ENCODE measurements at places on chromosomes 6 and 20. TPM values are rescaled to one million over a fixed set of nuclear protein-coding genes. Genes with fewer than 3 reads are reported as not detected.

- H3K4me1 ChIP-seq = no peaks in the 10 kb centered on the region
- no peak for DNase-seq
- H3K36me3 ChIP-seq = peaks cover 9% of the 10 kb centered on the region
- no peak overlapping the region for H3K4me3 ChIP-seq
- no peaks in the 10 kb centered on the region for H3K27me3 ChIP-seq
- H3K27ac ChIP-seq = no peak overlapping the region
Observed at GRCh38 chr6:99446076-99446475, 21.0 kb upstream of the PNISR start.

GRCh38 chr20:39563349-39563748 lies 601.2 kb downstream of the DHX35 start:
- H3K4me3 ChIP-seq = no peak overlapping the region
- DNase-seq = no peak
- no peaks in the 10 kb centered on the region for H3K4me1 ChIP-seq

GRCh38 chr6:154954347-154954746 lies 40.8 kb upstream of the TIAM2 start:
- no peaks in the 10 kb centered on the region for H3K27me3 ChIP-seq
- no peak for DNase-seq
- no peaks in the 10 kb centered on the region for H3K4me1 ChIP-seq
- no peak overlapping the region for H3K4me3 ChIP-seq

DNA sequence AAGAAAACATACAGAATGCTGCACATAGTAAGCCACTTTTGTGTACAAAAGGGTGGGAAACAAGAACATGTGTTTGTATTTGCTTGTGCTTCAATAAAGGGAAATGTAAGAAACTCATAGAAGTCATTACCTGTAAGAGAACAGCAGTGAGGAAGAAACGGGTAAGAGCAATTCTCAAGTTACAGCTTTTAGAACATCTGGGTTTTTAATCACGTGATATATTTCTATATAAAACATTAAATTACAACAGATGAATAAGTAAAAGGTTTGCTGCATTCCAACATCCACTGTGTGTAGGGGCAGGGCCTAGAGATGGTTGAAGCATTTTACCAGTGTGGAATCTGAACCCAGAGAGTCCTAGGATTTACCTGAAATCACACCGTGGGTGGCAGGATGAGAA lies 36.6 kb upstream of the FAM50B start:
- no peak overlapping the region for H3K27ac ChIP-seq
- no peak overlapping the region for H3K4me3 ChIP-seq
- H3K27me3 ChIP-seq = no peaks in the 10 kb centered on the region
- no peak for DNase-seq
- peaks cover 3% of the 10 kb centered on the region for H3K4me1 ChIP-seq

DNA sequence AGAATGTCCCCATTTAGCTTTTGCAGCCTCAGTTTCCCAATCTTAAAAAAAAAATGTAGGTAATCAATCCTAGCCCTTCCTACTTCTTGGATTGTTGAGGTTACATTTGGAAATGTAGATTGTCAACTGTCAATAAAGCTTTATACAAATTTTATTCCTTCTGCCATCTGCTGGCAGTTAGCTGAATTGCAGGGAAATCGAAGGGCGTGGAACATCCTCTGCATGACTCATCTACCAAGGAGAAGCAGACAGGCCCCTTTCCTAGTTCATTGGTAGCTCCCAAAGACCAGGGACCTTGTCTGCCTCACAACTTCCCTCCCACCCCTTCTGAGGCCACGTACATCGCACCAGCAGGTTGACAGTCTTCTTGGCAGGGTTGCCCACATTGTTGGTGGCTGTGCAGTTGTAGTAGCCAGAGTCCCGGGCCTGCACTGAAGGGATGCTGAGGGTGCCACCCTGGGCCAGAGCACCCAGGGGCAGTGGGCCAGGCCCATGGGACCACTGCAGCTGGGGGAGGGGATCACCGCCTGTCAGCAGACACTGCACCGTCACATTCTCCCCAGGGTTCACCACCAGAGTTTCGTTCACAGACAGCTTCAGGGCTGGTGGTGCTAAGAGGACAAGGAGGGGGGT lies 43.6 kb downstream of the MDGA1 start:
- H3K36me3 ChIP-seq = no peaks in the 10 kb centered on the region
- no peak overlapping the region for H3K4me3 ChIP-seq
- H3K27me3 ChIP-seq = peaks cover 4% of the 10 kb centered on the region
- peaks cover 6% of the 10 kb centered on the region for H3K4me1 ChIP-seq

DNA sequence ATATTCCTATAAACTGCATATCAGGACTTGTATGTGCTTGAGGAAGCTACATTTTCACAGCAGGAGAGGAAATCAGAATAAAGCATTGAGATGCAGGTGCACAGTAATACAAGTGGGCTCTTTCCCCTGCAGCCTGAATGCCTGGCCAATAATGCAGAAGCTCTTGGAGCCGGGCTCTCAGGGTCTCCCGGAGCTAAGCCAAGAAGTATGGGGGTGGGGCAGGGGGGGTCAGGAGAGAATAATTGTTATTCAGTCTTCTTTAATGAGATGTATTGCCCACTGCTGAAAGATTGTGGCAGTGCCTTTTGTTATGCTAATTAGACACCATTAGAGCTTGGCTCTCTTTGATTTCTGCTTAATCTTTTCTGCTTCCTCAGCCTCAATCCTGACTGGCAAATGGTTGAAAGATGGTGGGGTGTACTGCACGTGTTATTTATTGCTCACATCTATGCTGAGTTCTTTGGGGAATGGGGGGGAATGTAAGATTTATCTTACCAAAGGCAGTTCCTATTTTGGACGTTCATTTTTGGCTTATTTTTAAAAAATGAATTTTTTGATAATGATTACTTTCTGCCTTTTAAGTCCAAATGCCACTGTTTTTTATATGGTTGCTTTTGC lies 407.6 kb upstream of the SOX4 start:
- no peak overlapping the region for H3K4me3 ChIP-seq
- no peak for DNase-seq
- no peaks in the 10 kb centered on the region for H3K27me3 ChIP-seq
- no peaks in the 10 kb centered on the region for H3K36me3 ChIP-seq

DNA sequence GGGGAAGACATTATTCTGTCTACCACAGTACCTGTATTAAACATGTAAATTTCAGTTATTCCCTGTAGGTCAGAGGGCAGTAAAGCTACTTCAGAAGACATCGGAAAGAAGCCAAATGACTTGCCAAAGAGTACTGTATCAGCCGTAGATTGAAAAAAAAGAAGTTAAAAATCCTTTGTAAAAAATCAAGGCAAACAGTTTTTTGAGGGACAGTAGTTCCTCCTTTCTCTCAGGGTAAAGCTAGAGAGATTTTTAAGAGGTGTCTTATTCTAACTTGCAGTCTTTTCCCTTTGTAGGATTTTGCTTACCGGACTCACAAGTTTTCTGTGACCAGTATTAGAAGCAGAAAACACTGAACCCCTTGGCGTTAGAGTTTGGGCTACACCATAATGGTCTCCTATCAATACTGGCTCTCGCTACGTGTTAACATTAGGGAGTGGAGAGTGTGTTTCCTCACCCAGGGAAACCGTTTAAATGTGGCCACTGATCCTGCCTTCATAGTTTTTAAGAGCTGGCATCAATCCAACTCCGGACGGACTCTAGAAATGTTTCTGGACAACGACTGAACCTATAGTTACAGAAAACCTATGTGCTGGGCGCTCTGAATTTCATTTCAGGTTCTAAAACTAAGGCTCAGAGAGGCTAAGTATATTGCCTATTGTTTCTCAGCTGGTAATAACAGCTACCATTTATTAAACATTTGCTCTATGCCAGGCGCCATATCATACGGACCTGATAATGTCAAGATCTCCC lies 1.3 kb upstream of the ASXL1 start:
- H3K27me3 ChIP-seq = no peaks in the 10 kb centered on the region
- peaks cover 27% of the 10 kb centered on the region for H3K4me1 ChIP-seq
- DNase-seq = no peak
- peak overlapping the region; percentile 95 for H3K27ac ChIP-seq

Gene VSX1
- total RNA-seq = not detected

Gene DNMT3B
- 0.19 TPM for total RNA-seq

GRCh38 chr6:32109114-32109764 lies at the start of gene TNXB:
Gene TNXB, minus strand, starts transcription at chr6:32109338. Its CDS starts 11,140 bp downstream, at chr6:32098198.
- peak; percentile 60 for DNase-seq
- H3K36me3 ChIP-seq = peaks cover 2% of the 10 kb centered on the region
- no peaks in the 10 kb centered on the region for H3K27me3 ChIP-seq
- peaks cover 80% of the 10 kb centered on the region for H3K4me1 ChIP-seq

DNA sequence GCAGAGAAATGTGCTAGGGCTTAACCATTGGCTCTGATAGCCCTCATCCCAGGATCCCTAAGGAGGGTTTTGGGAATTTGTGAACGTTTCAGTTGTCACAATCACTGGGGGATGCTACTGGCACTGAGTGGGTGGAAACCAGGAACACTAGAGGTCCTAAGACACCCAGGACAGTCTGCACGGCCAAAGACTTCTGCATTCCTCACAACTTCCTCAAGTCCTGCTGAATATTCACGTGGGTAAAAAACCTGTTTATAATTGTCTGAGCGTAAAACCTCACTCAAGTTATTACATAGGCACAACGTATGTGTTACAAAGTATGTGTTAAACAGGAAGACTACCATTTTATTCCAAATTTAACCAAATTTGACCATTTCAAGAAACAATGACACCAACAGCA lies 52.4 kb downstream of the GMDS start:
- H3K27me3 ChIP-seq = no peaks in the 10 kb centered on the region
- DNase-seq = no peak
- H3K4me3 ChIP-seq = no peak overlapping the region
- H3K27ac ChIP-seq = no peak overlapping the region
- H3K4me1 ChIP-seq = peaks cover 21% of the 10 kb centered on the region

DNA sequence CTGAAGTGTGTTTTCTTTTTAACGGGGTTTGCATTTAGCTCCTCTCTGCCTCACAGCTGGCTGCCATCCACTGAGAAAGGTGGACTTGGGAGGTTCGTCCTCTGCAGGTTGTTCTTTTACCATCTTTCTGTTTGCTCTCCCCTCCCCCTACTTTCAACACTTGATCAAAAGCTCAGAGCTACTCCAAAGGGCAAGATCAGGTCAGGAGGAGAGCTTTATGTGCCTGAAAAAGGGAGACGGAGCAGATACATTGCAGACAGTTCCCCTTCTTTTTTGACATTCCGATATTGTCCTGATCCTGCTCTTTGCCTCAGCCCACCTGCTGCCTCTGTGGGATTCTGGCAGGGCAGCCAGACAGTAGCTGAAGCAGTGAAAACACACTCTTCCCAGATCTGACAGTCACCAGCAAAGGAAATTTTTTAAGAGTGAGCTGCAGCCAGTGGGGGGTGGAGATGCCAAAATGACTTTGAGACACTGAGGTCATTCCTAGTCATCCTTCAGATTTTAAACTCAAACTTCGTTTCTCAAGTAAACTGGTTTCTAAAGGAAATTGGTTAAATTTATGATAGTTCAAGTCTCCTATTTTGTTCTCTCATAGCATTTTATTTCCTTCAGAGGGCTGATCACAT lies 26.5 kb downstream of the SMLR1 start:
- no peak overlapping the region for H3K4me3 ChIP-seq
- H3K27ac ChIP-seq = no peak overlapping the region
- H3K27me3 ChIP-seq = no peaks in the 10 kb centered on the region
- H3K36me3 ChIP-seq = no peaks in the 10 kb centered on the region

DNA sequence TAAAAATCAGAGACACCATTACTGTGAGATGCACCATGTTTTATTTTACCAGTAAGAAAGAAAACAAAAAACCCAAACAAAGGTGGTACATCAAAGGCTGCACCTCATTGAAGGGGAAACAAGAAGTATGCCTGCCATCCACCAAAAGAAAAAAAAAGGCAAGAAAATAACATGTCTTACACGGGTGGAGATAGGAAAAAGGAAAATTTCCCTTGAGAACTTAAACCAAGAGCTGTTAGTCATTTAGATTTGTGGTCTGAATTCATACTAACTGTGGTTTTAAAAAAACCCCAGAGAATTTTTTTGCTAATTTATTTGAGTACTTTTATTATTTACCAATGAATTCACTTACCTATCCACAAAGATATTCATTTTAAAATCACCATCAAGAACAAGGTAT lies 144.0 kb downstream of the LRRC1 start:
- no peaks in the 10 kb centered on the region for H3K36me3 ChIP-seq
- H3K27ac ChIP-seq = no peak overlapping the region
- H3K27me3 ChIP-seq = no peaks in the 10 kb centered on the region
- DNase-seq = no peak
- no peaks in the 10 kb centered on the region for H3K4me1 ChIP-seq

- no peak overlapping the region for H3K4me3 ChIP-seq
- H3K4me1 ChIP-seq = peaks cover 14% of the 10 kb centered on the region
- no peak for DNase-seq
- H3K27me3 ChIP-seq = no peaks in the 10 kb centered on the region
- H3K27ac ChIP-seq = no peak overlapping the region
Observed at GRCh38 chr20:32329817-32330554, 28.1 kb upstream of the ASXL1 start.

Gene BLOC1S5
- 8.8 TPM for total RNA-seq

GRCh38 chr6:74065705-74066104 lies 369.7 kb downstream of the CD109 start:
- H3K36me3 ChIP-seq = no peaks in the 10 kb centered on the region
- no peak for DNase-seq
- H3K4me3 ChIP-seq = no peak overlapping the region
- H3K4me1 ChIP-seq = no peaks in the 10 kb centered on the region

Gene ABHD16B
- total RNA-seq = not detected

Gene CALHM4
- not detected for total RNA-seq

GRCh38 chr6:69816569-69816968 lies 19.8 kb upstream of the LMBRD1 start:
- no peaks in the 10 kb centered on the region for H3K36me3 ChIP-seq
- H3K27ac ChIP-seq = no peak overlapping the region
- no peaks in the 10 kb centered on the region for H3K4me1 ChIP-seq
- H3K4me3 ChIP-seq = no peak overlapping the region

GRCh38 chr6:142848156-142848555 lies 96.8 kb downstream of the HIVEP2 start:
- H3K4me3 ChIP-seq = no peak overlapping the region
- no peaks in the 10 kb centered on the region for H3K36me3 ChIP-seq
- peaks cover 73% of the 10 kb centered on the region for H3K4me1 ChIP-seq
- H3K27ac ChIP-seq = no peak overlapping the region

DNA sequence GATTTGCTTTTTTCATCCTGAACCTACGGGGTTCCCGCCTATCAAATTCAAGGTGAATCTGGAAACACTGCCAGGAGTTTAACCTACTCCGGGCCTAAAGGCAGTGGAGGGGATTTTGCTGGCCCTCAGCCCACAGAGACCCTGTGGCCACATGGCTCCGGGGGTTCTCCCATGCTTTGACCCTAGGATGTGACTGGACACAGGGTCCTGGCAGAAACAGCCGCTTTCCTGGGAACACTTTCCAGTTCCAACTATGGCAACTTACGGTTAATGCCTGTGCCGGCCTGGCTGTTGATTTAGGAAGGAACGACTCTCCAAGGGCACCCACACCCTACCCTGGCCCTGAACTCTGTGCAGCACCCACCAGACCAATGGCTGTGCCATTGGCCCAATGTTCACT lies 141.7 kb upstream of the RPS6KA2 start:
- H3K4me1 ChIP-seq = no peaks in the 10 kb centered on the region
- H3K36me3 ChIP-seq = no peaks in the 10 kb centered on the region
- DNase-seq = no peak
- no peak overlapping the region for H3K4me3 ChIP-seq
- no peak overlapping the region for H3K27ac ChIP-seq

Gene GATA5
- total RNA-seq = 0.64 TPM
